ENCODE measurements at places on chromosomes 4 and X. TPM values are rescaled to one million over a fixed set of nuclear protein-coding genes. Genes with fewer than 3 reads are reported as not detected.

DNA sequence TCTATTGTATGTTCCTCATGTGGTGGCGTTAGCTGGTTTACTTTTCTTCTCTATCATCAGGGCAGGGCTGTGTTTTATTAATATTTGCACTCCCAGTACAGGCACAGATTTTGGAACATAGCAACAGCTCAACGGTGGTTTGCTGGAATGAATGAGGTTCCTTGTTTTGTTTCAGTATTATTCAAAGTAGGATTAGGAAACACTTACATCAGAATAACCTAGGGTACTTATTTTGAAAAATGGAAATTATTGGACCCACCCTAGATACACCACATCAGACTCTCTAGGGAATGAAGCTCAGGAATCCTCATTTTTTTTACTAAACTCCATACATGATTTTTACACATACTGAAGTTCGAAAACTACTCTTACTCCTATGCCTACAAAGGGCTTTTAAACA, 108.8 kb upstream of the ENPEP start:
- no peak for DNase-seq

GRCh38 chrX:38561951-38562719, 793 bp downstream of the TSPAN7 start:
- DNase-seq, result peak; percentile 5

DNA sequence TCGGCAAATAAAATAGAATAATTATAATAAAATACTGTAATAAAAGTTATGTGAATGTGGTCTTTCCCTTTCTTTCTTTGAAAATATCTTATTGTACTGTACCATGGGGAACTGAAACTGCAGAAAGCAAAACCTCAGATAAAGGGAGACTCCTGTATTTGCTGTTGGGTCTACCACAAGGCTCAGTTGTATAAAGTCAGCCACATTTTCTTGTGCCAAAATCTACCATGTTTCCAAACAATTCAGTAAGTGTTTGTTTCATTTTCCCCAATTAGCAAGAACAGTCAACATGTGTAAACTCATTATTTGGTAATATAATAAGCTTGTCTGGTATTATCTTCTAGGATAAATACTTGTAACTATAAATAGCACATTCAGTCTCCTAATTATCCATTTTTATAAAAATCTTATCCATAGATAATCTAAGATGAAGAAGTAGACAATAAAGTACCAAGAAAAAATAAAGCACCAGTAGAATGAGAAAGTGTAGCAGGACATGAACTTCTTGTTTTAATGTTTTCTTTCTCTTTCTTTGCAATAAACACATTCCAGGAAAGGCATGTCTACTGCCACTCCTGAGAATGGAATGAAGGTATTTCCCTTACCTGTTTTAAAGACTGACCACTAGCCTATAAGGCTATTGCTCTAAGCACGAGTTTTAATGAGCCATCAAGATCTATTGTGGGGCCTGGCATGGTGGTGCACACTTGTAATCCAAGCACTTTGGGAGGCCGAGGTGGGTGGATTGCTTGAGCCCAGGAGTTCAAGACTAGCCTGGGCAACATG, 15.0 kb upstream of the OTUD4 start:
- DNase-seq, result no peak

GRCh38 chr4:78666830-78667258, 109.3 kb upstream of the BMP2K start:
- DNase-seq, result no peak

- no peak for DNase-seq
Observed at GRCh38 chr4:80206521-80207171, 9.3 kb downstream of the PRDM8 start.

The CXCL13 gene
- total RNA-seq, result not detected

The EDNRA gene
- not detected for total RNA-seq

DNA sequence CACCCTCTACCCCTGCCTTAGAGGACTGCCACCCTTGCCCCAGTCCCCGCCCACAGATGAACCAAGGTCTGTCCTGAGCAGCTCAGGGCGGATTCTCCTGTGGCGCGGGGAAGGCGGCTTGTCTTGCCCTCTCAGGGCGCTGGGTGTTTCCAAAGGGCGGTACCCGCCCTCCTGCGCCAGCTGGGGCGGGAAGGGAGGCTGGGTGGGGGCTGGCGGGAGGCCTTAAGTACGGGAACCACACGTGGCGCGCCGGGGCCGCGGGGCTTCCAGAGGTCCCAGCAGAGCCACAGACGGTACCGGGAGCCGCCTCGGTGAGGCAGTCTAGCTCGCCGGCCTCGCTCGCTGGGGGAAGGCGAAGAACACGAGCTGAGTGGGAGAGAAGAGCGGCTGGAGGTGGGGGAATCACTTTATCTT, 361.1 kb downstream of the MID1IP1 start:
- DNase-seq, result no peak

GRCh38 chr4:13355111-13355880, 128.8 kb downstream of the RAB28 start:
- no peak for DNase-seq

GRCh38 chr4:2888886-2889285, 45.2 kb downstream of the ADD1 start:
- no peak for DNase-seq

GRCh38 chr4:130288576-130288975, 1192.6 kb downstream of the C4orf33 start:
- DNase-seq, result no peak

The PGAM4 gene
- not detected for total RNA-seq

The RBMX2 gene
- 23.9 TPM for total RNA-seq

GRCh38 chr4:27770895-27771294, 910.3 kb downstream of the STIM2 start:
- DNase-seq, result no peak

The CLNK gene
- not detected for total RNA-seq

- no peak for DNase-seq
Observed at GRCh38 chr4:100547541-100548199, 29.8 kb upstream of the EMCN start.

The GPR82 gene
- total RNA-seq, result not detected

DNA sequence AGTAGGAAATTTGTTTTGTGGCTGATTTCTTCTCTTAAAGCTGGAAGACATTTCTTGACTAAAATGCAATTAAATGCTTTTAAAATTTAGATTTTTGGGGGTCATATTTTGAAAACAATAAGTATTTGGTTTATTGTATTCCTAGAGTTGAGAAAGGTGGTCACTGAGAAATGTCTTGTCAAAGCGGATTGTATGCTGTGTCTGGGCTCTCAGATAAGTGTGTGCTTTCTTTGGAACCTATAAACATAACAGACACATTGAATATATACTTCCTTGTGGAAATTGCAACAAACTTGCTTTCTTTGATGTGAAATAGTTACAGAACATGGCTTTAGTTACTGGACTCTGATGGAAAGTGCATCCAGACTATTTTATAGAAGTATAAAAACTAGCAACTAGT, 75.4 kb downstream of the AFF1 start:
- DNase-seq, result no peak

The SMARCAD1 gene
- 33.0 TPM for total RNA-seq

DNA sequence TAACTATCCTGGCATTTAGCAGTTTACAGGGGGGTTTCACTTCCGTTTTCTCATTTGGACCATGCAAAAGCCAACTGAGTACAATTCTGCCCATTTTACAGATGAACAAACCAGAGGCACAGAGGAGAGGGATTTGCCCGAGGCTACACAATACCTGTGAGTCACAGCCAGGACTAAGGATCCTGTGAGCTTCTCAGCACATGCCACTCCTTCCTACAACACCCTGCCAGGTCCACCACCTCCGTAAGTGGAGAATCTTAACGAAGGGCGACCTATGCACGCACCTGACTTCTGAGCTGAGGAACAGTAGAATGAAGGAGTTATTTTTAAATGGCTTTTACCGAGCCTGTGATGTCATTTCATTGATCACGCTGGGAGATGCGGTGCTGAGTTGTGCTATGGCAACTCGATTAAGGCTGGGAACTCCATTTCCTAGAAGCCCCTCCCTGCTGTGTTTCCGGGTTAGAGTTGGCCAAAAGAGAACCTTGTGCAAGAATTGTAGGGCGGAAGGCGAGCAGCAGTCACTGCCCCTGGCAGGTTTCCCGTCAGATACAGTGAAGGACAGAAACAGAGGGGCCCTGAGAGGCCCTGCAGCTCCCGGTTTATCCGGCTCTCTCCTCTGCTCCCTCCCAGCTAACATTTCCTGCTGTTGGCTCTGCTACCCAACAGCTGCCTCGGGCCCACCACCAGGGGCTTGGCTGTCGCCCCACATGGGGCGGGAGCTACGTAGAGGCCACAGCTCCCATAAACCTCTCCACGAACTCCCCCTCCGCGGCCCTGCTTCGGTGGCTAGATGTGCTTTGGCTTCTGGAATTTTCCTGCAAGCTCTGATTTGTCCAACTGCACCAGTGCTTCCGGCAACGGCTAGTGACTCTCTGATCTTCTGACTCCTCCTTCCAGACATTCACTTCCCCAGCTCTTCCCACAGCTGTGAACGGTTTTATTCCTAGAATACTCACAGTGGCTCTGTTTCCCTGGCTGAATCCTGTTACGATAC, 75.1 kb upstream of the USP9X start:
- DNase-seq, result peak; percentile 69

- no peak for DNase-seq
Observed at GRCh38 chr4:8053688-8054449, 104.7 kb downstream of the ABLIM2 start.

DNA sequence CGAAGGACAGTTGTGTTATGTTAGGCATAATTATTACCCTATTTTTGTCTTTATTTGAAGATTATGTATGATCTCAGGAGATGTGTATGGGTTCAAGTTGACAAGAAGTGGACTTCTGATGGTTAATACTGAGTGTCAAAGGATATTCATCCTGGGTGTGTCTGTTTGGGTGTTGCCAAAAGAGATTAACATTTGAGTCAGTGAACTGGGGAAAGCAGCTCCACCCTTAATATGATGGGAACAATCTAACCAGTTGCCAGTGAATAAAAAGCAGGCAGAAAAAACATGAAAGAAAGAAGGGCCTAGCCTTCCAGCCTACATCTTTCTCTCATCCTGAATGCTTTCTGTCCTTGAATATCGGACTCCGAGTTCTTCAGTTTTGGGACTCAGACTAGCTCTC, 332.6 kb downstream of the DTHD1 start:
- no peak for DNase-seq

- DNase-seq, result no peak
Observed at GRCh38 chr4:40265910-40266274, 69.1 kb downstream of the RHOH start.

The OTC gene
- total RNA-seq, result not detected

The COQ2 gene
- total RNA-seq, result 5.9 TPM

Data from naive thymus-derived CD8-positive, alpha-beta T cell (primary cell).